ENCODE measurements at places on chromosomes 16 and 17.
A peak's percentile ranks its signal among the peaks of the same experiment; 100 is the strongest.

GRCh38 chr17:65385726-65386125, 175.7 kb downstream of the AXIN2 start:
- DNase-seq = no peak

DNA sequence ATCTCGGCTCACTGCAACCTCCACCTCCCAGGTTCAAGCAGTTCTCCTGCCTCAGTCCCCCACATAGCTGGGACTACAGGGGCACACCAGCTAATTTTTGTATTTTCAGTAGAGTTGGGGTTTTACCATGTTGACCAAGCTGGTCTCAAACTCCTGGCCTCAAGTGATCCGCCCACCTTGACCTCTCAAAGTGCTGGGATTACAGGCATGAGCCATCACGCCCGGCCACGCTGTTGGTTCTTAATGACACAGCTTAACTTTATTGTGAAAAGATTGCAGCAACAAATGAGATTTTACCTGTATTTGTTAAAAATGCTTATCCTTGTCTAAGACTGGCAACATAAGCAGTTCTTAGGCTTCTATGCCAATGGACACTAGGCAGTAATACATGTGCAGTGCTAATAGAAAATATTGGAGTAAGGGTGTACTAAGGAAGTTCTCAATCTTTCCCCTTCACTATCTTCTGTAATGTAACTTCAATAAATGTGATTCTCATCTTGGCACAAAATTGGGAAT, 2.9 kb downstream of the UBB start:
- DNase-seq = no peak

DNA sequence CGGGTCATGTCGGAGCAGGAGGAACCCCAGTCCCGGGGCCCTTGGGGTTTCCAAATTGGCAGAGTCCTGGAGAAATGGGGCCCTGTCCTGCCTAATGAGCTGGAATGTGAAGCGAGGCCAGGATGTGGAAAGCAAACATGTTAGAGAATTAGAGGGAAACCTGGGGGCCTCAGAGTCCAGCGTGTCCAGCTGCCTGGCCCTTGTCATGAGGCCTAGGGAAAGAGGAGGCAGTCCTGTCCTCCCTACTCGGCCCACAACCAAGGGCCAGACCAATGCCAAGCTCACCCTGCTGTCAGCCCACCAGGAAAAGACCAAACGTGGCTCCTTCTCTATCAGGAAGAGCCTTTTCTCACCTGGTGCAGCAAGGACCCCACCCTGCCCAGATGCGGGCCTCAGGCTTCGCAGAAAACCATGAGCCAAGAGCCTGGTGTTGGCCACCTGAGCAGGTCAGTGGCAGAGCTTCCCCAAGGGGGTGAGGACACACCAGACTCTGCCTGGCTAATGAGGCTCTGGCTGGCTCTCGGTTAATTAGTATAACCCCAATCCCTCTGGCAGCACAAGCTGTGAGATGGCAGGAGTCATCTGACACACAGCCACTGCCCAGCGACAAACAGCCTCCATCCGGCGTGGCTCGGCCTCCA, 10.1 kb downstream of the TEKT5 start:
- DNase-seq = no peak

DNA sequence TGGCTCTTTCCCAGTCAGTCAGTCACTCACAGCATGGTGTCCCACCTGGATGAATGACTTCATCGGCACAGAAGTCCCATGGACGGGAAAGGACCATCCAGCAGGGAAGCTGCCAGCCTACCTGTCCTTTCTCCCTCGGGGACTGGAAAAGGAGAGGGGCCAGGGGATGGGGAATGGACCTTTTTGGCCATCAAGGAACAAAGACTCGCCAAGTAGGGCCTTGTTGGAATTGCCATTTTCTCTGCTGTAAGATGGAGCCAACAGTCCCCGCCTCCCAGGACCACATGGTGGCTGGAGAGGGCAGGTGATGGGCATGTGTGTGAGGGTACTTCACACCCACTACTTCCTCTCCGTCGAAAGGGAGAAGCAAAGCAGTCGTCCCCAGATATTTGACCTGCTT, 67.8 kb upstream of the LHX1 start:
- DNase-seq = no peak

DNA sequence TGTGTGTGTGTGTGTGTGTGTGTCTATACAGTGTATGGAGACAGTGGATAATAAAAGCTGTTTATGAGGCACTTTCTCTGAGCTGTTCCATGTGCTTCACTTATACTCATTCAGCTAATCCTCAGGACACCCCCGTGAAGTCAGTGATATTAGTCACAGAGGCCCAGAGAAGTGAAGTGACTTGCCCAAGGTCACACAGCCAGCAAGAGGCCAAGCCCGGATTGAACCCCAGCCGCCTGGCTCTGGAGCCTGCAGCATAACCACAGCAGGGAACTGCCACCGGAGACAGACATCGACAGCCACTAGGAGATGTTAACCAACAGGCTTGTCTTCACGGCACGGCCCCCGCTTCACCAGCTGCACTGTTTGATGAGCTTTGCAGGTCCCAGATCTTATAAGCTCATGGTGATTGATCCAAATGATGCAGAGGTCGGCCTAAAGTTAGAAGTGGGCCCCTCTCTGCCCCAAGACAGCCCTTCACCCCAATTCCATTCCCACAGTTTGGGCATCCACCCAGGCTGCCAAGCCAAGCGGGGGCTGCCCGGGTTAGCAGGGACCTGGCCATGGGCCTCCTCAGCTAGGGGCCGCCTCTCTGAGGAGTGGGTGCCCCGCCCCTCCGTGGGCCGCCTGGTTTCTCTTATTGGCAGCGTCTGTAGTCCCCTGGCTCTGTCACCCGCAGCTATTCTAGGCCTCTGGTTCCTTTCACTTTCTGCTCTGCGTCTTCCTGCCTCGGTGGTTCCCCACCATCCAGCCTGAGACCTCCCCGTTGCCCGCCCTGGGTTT, 30.9 kb downstream of the SOCS1 start:
- DNase-seq = no peak

DNA sequence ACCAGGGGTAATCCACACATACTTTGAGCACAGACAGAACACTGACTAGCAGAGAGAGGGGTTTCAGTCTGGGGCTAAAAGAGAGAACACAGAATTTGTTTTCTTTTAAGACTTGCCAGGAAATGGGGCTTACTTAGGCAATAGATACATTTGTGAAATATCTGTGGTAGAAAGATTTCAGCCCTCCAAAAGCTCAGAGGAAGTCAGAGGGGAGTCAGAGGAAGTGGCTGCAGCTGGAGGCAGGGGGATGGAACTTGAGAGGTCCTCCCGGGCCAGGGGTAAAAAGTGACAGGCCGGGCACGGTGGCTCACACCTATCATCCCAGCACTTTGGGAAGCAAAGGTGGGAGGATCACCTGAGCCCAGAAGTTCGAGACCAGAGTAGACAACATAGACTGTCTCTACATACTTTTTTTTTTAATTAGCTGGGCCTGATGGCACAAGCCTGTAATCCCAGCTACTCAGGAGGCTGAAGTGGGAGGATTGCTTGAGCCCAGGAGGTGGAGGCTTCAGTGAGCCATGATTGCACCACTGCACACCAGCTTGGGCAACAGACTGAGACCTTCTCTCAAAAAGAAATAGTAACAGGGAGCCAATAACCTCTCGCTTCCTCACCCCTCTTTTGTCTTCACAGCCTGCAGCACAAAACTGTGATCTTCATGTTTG, 49.9 kb downstream of the NLRC5 start:
- DNase-seq = no peak

GRCh38 chr17:75795820-75796607, 11.4 kb downstream of the UNK start:
- DNase-seq = no peak

- DNase-seq = peak; percentile 50
These were observed 8.3 kb downstream of the WFDC1 start for GRCh38 chr16:84303023-84303422.

DNA sequence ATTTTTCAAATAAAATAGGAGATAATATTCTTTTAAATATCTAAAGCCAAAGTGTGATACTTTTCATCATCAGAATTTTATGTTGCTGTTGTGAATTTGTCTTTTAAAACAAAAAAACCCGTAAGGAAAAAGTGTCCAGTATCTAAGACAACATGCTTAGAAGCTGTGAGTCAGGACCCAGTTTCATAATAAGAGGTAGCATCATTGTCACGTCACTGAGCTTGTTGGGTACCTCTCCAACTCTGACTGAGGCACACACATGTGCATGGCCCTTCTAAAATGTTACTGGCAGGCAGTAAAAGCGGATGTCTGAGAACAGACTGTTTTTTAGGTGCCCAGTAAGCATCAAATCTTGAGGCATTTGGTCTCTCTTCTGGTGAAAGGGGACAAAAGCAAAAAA, 2.5 kb downstream of the CIAPIN1 start:
- peak; percentile 51 for DNase-seq

- no peak for DNase-seq
These were observed 54.3 kb downstream of the KPNA2 start for GRCh38 chr17:68089881-68090280.

- DNase-seq = no peak
These were observed 23.0 kb downstream of the RARA start for GRCh38 chr17:40331743-40332641.

DNA sequence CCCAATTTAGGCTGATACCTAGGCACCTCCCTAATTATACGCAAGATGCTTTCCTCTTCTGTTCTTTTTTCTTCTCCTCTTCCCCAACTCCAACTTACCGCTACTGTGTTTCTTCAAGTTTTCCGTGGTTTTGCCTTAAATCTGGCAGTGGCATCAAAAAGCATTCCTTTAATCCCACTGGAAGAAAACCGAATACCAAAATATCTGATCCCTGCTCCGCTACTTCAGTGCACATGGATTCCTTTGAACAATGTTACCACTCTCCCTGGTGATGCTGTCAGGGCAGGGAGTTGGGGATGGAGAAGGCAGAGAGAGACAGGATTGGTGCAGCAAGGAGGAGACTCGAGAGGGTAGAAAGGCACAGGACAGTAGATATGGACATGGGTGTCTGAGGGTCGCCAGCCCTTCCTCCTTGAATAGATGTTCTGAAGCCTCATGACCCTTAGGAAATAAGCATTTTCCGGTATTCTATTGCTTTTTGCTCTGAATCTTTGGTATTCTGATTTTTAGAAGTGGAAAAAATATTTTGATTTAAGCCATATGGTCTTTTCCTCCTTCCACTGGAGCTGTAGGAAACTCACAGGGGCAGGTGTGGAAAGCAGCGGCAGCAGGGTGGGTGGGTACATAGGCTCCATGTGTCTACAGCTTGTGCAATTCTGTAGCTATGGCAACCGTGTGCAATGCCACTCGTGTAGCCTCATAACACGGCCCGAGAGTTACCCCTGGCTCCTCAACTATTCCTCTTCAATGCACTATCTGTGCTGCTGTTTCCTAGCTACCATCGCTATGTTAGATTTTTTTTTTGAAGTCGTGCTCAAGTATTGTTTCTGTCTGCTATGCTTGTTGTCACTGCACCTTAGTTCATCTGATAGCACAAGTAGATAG, 32.3 kb upstream of the TANC2 start:
- no peak for DNase-seq

DNA sequence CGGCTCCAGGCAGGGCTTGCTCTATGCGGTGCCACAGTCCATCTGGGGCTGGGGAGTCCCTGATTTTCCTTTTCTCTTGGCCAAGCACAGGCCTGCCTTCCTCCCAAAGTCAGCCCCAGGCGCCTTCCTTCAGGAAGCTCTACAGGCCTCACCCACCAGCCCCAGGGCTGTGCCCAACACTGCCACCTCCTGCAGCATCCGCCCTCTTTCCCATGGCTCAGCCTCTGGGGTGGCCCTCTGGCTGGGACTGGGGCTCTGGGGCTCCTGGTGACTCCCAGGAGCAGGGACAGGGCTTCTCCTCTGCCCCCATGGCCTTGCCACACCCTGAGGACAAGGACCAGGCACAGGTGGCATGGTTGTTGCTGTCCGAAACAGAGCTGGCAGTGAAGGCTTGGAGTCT, 817 bp downstream of the ITGB4 start:
- no peak for DNase-seq

DNA sequence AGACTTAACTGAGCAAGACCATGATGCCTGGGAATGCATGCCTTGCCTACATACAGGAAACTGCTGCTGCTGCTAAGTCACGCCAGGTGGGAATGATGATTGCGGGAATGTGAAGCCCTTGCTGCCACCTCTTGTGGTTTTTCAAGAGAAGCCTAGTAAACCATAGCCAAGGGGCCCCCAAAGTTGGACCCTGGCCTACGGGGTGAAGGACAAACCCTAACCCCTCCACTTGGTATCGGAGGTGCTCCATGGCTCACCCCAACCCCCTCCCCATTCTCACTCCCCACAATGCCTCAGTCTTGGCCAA, 233.9 kb downstream of the ZNF423 start:
- DNase-seq = no peak

DNA sequence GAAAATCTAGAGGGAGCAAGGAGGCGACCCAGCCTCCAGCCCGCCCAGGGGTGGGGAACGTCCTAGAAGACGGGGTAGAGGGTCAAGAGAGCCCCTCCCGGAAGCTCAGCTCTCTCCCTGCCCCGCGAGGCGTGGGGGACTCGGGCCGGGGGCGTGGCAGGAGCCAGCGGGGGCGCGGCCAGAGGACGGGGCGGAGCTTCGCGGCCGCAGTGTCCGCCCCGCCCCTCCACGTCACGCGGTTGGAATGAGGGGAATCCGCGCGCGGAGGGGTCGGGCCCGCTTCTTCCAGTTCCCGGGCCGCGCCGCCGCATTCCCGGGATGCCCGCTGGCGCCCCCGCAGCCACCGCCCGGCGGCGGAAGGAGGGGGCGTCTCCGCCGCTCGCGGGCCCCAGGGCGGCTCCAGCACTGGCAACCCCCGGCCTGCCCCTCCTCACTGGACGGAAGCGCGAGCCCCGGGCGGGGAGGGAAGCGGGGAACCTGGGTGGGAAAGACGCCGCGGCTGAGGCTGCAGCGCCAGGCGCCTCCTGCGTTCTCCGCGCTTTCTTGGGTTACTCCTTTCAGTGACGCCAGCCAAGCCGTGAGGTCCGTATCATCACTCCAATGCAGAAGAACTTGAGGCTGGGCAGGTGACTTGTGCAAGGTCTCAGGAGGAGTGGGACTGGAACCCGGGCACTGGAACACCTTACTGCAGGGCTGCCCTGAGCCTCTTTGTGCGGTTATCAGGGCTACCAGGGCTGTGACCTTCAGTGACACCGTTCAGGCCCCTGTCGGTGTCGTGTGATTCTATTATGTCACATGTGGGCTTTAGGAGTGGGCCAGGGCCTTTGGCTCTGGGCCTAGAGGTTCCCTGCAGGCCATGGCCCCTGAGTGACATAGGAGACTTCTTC, 4.3 kb downstream of the MYO1C start:
- peak; percentile 42 for DNase-seq

DNA sequence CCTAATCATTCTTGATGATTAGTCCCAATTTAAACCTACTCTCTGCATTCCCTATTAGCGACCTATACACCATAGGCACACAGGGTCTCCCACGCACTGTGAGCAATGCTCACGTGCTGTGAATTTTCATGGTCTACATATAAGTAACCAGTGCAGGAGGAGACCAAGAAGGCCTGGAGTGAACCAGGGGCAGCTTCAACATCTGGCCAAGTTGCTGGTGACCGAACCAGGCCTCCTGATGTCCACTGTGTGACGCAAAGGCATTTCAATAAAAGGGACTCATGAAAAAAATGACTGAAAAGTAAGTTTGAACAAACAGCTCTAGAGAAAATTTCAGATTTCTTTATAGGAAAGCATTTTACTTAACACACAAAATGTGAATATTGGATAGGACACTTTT, 107.0 kb downstream of the ZFHX3 start:
- DNase-seq = no peak

Data from AG09309 (cell line).